NCI-H460 (cell line): ENCODE measurements at places on chromosomes 6 and 20. TPM values are rescaled to one million over a fixed set of nuclear protein-coding genes. Genes with fewer than 3 reads are reported as not detected.

The OR2B6 gene
- total RNA-seq, result 0.42 TPM in 1 of 2 replicates, not detected in the other

The HLA-DRB1 gene
- 0.42 and 1.4 TPM in 2 replicates for total RNA-seq

The BMP5 gene
- 3.3 and 4.1 TPM in 2 replicates for total RNA-seq

The HSPA12B gene
- not detected in 2 replicates for total RNA-seq

The IPCEF1 gene
- 1.0 TPM in 1 of 2 replicates, not detected in the other for total RNA-seq

The PAK1IP1 gene
- 36.3 and 37.5 TPM in 2 replicates for total RNA-seq

The LST1 gene
- total RNA-seq, result not detected in 2 replicates

The FKBP5 gene
- 5.7 and 8.9 TPM in 2 replicates for total RNA-seq

The SYCP2 gene
- 1.3 and 2.6 TPM in 2 replicates for total RNA-seq

The TAAR9 gene
- total RNA-seq, result not detected in 2 replicates

The KCNK15 gene
- 1.0 and 1.2 TPM in 2 replicates for total RNA-seq

The IFT52 gene
- 32.6 and 37.1 TPM in 2 replicates for total RNA-seq

The SLC39A7 gene
- total RNA-seq, result 37.8 and 44.8 TPM in 2 replicates

The MDC1 gene
- total RNA-seq, result 8.4 and 11.3 TPM in 2 replicates

- no peak for DNase-seq
These were observed 64.1 kb upstream of the FBXO30 start for GRCh38 chr6:145878591-145879295.

DNA sequence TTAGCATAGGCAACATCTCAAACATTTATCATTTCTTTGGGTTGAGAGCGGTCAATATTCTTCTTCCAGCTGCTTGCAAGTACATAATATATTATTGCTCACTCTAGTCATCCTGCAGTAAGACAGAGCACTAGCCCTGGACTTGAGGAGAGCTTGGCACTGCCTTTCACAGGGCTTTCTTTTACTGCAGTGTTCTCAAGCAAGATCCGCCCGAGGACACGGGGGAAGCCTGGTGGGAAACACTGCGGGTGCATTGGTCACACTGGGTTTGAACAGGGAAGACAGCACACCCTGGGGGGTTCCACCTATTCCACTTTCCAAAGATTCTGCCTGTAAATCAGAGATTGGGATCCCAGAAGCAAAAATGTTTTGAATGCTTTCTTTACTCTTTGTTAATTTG lies 48.2 kb upstream of the QKI start:
- DNase-seq, result no peak

GRCh38 chr6:107704347-107705013 lies 119.6 kb downstream of the SCML4 start:
- DNase-seq, result no peak

DNA sequence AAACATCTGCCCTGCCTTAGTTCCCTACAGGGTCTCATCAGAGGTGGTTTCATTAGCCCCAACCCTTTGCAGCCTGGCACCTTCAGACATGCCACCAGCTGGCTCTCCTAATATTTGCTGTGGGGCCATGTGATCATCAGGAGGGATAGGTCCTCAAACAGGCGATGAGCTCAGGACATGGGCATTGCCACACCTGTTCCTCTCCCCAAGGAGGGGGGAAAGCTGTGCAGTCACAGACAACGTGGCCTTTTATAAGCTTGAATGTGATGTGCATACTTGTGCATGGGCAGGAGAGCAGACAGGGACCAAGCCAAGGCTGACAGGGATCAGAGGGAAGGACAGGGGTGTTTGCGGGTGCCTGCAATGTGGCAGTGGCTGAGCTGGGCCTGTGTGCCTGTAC lies 78.8 kb upstream of the ZNFX1 start:
- DNase-seq, result no peak

- no peak for DNase-seq
These were observed 109.9 kb upstream of the THBS2 start for GRCh38 chr6:169363590-169363989.

- DNase-seq, result no peak
These were observed 7.5 kb upstream of the BFSP1 start for GRCh38 chr20:17538517-17539170.

- DNase-seq, result no peak
These were observed 111.2 kb upstream of the PTPN1 start for GRCh38 chr20:50398821-50399554.

- DNase-seq, result peak; percentile 32
These were observed 30.8 kb upstream of the COL19A1 start for GRCh38 chr6:69835414-69836179.

- DNase-seq, result no peak
These were observed 38.5 kb downstream of the PANK2 start for GRCh38 chr20:3927486-3928291.

- DNase-seq, result no peak
These were observed 51.9 kb upstream of the XRN2 start for GRCh38 chr20:21251278-21251677.

DNA sequence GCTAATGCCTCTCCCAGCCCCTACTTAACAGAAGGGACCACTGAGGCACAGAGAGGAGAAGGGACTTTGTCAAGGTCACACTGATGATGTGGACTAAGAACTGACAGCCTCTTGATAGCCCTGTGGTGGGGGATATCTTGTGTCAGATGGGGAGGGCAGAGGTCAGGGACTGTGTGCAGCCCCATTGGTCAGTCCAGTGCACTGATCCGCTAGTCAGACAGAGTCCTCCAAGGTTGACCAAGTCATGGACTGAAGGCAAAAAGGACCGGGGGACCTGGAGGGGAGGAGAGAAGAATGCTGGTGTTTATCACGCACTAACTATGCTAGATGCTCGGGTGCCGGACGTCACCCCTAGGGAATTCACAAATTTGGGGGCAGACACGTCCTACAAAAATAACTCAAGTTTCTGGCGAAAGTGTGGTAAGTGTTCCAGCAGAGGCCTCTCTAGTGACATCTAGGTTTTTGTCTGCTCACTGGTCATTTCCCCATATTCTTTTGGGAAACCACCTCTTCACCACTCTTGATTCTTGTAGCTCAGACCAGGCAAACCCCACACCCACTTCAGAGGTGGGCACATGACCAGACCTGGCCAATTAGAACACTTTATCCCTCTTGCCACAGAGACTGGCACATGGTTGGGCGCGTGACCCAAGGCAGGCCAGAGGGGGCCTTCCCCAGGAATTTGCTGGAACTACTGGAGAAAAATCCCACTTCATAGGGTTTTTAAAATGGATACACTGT lies 21.0 kb downstream of the TCF15 start:
- no peak for DNase-seq

GRCh38 chr6:27145731-27146455 lies 101.6 kb upstream of the PRSS16 start:
- DNase-seq, result peak; percentile 74

GRCh38 chr20:3788685-3789155 lies 2.2 kb upstream of the CENPB start:
- peak; percentile 60 for DNase-seq

- DNase-seq, result no peak
These were observed 22.9 kb downstream of the DUSP22 start for GRCh38 chr6:315226-315625.

GRCh38 chr20:63973636-63974401 lies 4.1 kb upstream of the ZNF512B start:
- DNase-seq, result peak; percentile 83

- DNase-seq, result no peak
These were observed 75.8 kb upstream of the MRPS10 start for GRCh38 chr6:42293386-42293977.

DNA sequence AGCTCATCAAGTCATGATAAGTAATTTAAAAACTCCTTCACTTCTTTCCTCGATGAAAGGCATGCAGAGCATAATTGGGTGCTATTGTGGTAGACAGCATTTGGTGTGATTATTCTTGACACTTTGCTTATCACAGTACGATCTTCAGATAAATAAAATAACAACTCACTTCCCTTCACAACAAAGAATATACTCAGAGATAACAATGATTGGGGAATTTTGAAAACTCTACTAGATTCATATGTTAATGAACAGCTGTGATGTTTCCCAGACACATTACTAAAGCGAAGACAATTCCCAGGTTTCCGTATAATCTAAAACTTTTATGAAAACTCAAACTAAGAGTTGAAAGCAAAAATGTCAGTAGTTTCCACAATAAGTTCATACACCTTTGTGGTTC lies 670.6 kb upstream of the EPHA7 start:
- DNase-seq, result no peak

DNA sequence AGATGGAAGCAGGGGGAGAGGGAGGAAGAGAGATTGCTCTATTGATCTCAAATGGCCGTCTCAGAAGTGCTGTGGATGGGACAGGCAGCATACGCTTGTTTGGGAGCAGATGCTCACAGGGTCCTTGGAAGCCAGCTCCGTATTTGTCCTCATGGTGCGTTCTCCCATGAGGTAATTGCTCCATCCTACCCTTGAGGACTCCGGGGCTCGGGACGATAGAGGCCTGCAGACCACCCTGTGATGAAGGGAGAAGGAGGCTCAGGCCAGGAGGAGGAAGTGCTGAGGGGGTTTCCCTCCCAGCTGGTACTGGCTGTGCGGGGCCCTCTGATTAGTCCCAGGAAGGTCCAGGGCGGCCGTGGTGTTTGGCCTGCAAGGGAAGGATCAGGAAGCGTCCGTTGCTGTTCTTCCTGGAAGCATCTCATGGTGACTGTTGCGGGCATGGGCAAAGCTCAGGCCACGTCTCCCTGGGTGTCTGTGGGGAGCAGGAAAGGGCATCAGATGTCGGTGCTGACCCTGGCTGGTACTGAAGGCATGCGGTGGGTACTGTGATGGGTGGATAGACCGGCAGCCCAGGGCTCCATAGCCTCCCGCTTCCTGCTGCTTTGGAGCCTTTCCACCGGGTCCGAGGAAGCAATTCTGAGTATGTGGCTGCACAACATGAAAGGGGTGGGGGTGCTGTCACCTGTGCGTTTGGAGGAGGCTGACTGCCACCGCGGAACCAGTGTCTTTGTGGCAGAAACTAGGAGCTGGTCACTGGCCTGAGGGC lies 158.3 kb downstream of the SYCP2 start:
- no peak for DNase-seq

GRCh38 chr6:251920-252319 lies 40.4 kb upstream of the DUSP22 start:
- no peak for DNase-seq

- DNase-seq, result no peak
These were observed 4.1 kb upstream of the PROCR start for GRCh38 chr20:35167787-35168186.

DNA sequence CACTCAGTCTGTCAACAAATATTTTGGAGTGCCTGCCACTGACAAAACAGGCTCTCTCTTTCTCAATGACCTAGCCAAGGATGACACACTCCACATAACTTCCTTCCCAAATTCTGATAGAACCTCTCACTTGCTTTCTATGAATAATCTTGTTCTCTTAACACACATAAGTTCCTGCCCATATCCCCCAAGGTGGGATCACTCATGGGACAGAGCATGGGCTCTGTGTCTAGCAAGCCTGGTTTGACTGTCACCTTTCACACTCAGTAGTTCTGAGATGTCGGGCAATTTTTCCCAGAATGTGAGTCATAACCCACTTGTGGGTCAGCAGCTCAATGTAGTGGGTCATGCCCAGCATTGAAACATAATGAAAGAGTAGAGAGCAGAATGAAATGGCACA lies 78.1 kb downstream of the LRFN2 start:
- no peak for DNase-seq

DNA sequence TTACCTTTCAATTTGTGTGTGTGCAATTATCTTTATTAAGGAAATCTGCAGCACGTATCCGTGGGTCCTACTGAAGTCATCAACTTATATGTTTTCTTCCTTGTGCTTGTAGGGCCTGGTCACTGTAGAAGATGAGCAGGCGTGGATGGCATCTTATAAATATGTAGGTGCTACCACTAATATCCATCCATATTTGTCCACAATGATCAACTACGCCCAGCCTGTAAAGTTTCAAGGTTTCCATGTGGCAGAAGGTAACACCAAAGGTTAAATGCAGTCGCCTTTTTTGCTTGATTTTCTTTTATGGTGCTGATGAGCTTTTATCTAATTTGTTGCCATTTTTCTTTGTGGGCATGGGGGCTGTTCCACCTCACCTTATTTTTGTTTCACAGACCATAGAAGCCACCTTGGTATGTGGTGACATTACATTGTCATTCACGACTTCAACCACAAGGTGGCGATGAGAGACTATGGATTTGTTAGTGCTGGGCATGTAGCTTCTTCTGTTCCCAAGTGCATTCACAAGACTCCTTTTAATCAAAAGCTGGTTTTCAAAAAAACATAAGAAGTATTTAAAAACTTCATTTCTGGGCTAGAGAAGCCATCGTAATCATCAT lies 106.5 kb upstream of the LAMP5 start:
- DNase-seq, result peak; percentile 67

DNA sequence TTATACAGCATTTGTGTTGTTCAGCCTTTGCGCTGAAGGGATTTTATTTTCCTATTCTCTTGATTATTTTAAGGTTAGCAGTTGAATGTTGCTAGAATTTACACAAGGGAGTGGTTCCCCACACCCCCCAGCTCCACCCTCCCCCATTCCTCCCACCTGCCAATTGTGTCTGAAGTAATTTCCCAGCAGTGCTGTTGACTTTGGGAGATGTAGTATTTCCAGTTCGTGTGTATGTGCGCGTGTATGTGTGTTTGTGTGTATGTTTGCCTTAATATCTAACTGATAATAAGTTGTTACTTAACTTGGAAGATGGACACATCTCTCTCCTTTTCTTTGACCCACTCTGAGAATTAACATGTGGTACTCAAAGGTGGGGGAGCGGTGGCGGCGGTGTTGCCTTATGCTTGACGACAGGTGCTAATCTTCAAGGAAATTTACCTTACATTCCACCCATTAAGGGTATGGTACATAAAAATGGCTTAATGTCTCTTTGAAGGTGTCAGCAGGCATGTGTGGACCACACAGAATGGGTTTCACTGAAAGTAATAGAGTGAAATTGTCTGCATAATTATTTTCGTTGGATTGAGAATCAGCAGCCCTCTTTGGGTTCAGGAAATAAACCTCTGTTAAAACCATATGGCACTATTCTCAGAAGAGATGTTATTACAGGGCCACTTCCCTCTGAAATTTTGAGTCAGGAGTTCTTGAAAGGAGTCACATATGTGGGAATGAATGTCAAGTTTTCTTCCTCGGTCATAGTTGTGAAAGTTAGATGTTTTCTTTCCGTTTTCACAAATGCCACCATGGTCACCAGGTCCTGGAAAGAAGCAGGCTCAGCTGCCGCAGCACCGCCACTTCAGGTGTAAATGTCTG lies 95.6 kb upstream of the SUPT3H start:
- no peak for DNase-seq

DNA sequence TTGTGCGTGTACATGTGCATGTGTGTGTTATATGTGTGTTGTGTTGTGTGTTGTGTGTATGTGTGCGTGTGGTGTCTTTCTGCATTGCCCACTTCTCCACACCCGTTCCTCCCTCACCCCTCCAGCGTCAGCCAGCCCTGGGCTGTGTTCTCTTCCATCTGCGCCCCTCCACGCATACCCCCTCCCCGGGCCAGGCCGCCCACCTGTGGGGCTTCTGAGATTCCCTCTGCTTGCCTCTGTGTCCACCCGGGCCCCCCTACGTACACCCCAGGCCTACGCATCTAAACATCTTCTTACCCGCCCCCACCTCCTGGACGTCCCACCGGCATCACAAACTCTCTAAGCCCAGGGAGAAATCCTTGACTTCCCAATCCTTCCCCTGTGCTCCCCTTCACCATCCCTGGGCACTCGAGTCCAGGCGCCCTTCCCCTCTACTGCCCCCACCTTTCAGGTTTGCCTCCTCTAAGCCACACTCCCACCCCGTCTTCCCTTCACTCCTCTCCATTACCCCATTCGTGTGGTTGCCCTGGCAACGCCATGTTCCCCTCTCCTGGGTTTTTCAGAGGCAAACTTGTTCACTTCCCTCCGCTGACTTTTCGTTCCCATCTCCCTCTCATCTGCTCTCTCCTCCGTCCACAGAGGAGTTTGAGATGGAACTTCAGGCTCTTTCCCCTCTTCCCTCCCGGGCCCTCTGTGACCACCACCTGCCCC lies 81.7 kb upstream of the NNAT start:
- DNase-seq, result no peak
